Activated CD8-positive, alpha-beta memory T cell treated with anti-CD3 and anti-CD28 coated beads, Interleukin-2, amount 10 ng/mL, durations not matched to agents 7 days and 5 days (primary cell): ENCODE measurements at places on chromosomes 3 and 15. TPM values are rescaled to one million over a fixed set of nuclear protein-coding genes. Genes with fewer than 3 reads are reported as not detected.
A peak's percentile ranks its signal among the peaks of the same experiment; 100 is the strongest.

ST8SIA2 gene
- total RNA-seq, result not detected

CCNB2 gene
- 95.3 TPM for total RNA-seq

DNA sequence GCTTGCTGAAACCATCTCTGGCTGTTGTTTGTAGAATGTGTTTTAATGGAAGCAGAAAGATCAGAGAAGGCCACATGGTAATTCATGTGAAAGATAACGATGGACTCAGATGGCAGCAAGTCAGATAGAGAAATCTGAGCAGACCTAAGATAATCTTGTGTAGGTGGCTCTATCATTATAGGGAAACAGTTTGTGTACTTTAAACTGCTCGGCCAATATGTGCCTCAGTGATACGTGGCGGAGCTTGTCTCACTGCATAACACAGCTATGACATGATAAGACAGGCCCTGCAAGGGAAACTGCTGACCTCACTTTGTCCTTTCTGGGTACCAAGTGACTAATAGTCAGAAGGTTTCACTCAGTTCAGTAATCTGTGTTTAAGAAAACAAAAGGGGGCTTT, 51.0 kb downstream of the MME start:
- no peak overlapping the region for H3K27ac ChIP-seq
- H3K36me3 ChIP-seq, result no peaks in the 10 kb centered on the region
- no peak overlapping the region for H3K4me3 ChIP-seq
- H3K4me1 ChIP-seq, result no peaks in the 10 kb centered on the region
- no peak for DNase-seq

DNA sequence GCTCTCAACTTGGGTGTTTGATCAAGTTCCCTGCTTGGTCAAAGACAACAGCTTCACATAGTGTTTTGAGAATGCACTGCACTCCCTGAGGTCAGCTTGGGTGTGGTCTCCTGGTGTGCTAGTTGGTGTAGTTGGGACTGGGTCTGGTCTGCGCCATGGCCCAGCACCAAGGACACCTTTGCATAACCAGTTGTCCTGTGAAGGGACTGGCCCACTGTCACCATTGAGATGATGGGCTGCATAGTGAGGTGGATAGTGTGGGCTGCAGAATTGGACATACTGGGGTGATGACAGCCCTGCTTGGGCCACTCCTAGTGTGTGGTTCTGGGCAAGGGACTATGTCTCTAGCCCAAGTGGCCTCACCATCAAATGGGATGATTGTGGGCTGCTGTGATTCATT, 9.5 kb downstream of the RPSA start:
- peak overlapping the region; percentile 42 for H3K27ac ChIP-seq
- DNase-seq, result no peak
- H3K4me1 ChIP-seq, result peaks cover 10% of the 10 kb centered on the region
- no peak overlapping the region for H3K4me3 ChIP-seq
- peaks cover 31% of the 10 kb centered on the region for H3K36me3 ChIP-seq

H1-8 gene
- not detected for total RNA-seq

DNA sequence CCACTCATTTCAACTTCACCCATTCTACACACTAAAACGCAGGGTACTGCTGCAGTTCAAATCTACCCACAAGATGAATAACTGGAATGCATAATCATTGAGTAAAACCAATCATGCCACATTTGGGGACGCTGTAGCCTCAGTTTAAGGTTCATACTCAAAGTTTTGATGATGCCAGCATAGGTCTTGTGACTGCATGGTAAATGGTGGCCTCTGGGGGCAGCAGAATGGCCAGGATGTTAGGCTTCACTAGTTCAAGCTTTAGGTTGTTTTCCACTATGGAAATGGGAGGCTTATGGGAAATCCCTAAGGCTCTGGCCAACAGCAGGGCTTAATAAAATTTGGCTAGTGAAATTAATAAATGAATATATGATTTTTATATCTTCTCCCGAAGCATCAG, 104.3 kb upstream of the TSC22D2 start:
- no peak overlapping the region for H3K4me3 ChIP-seq
- H3K27ac ChIP-seq, result no peak overlapping the region
- no peaks in the 10 kb centered on the region for H3K4me1 ChIP-seq
- H3K36me3 ChIP-seq, result no peaks in the 10 kb centered on the region

GRCh38 chr15:69743091-69743490, 290.5 kb downstream of the RPLP1 start:
- H3K27ac ChIP-seq, result no peak overlapping the region
- H3K27me3 ChIP-seq, result peaks cover 34% of the 10 kb centered on the region
- H3K36me3 ChIP-seq, result peaks cover 5% of the 10 kb centered on the region
- H3K4me1 ChIP-seq, result peaks cover 24% of the 10 kb centered on the region
- no peak for DNase-seq

DNA sequence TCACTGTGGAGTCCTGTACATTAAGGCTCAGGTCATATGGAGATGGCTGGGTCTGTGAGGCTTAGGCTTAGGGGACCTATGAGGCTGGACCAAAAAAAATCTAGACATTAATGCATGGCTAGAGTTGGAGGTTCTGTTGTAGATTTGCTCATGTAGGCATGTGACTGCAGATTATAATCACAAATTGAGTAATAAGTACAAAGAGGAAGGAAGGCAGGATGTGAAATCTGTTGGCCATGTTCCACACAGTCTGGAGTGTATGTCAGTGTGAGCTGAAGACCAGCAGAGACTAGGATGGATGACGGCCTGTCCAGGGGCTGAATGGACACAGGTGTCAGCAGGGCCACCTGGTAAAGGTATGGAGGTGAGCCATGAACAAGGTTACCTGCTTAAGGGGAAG, at the start of gene ST3GAL6:
Gene ST3GAL6, plus strand, starts transcription at position 265 of the 400 bp plus-strand sequence. CDS start 5,101 bp downstream, outside the sequence.
- no peak within 1 kb of the TSS for H3K27ac ChIP-seq
- no peaks in the 10 kb centered on the region for H3K36me3 ChIP-seq
- no peak for DNase-seq
- peaks cover 34% of the 10 kb centered on the region for H3K27me3 ChIP-seq
- peaks cover 4% of the 10 kb centered on the region for H3K4me1 ChIP-seq

GRCh38 chr3:173887888-173888287, 490.3 kb downstream of the NLGN1 start:
- H3K27ac ChIP-seq, result no peak overlapping the region
- no peak overlapping the region for H3K4me3 ChIP-seq
- no peaks in the 10 kb centered on the region for H3K4me1 ChIP-seq

DNA sequence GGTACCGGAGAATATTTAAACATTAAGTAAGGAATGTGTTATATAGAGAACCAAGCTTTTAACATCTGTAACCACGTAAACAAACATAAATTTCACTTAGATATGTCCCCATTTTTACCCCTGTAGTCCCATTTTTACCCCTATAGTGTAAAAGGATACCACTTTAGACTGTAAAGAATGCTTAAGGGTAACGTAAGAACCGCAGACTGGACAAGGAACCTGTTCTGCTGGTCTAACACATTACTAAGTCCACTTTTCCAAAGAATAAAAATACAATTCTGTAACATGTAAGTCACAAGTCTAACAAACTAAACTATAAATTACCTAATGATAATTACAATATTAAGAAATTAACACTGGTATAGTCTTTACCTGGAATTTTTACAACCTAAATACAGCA, 2.9 kb downstream of the SLC12A6 start:
- DNase-seq, result no peak
- no peaks in the 10 kb centered on the region for H3K27me3 ChIP-seq
- H3K4me3 ChIP-seq, result peak overlapping the region; percentile 93
- H3K27ac ChIP-seq, result peak overlapping the region; percentile 93
- H3K4me1 ChIP-seq, result peaks cover 73% of the 10 kb centered on the region
- peaks cover 10% of the 10 kb centered on the region for H3K36me3 ChIP-seq

DNA sequence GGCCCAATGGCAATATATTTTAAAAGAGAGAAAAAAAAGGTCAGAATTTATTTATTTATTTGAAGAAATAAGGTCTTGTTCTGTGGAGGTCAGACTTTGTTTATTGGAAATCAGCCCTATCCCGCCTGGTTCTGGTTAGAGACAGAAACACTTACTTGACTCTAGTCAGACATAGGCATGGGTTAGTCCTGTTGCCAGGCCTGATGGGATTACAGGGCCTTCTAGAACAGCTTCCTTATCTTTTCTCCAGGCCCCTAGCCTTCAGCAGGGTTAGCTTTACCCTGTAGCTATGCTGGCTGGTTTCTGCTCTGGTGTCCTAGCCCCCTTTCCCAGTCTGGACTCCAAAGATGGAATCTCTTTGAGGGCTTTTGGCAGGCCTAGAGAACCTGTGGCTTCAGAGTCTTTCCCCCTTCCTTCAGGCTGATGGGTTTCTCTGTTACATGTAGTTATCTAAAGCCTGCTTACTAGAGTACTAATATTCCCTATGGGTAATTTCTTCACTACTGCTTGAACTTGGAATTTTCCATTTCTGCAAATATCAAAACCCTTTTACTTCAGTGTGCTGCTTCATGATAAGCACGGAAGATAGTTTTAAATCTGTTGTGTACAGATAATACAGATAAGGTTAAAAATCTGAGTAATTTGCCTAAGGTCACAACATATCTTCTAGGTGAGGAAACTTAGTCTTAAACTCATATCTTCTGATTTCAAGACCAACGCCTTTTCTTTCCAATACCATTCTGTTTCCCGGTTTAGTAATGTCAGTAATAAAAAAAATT, 10.6 kb downstream of the IREB2 start:
- H3K4me3 ChIP-seq, result no peak overlapping the region
- H3K4me1 ChIP-seq, result peaks cover 34% of the 10 kb centered on the region
- no peak overlapping the region for H3K27ac ChIP-seq

DNA sequence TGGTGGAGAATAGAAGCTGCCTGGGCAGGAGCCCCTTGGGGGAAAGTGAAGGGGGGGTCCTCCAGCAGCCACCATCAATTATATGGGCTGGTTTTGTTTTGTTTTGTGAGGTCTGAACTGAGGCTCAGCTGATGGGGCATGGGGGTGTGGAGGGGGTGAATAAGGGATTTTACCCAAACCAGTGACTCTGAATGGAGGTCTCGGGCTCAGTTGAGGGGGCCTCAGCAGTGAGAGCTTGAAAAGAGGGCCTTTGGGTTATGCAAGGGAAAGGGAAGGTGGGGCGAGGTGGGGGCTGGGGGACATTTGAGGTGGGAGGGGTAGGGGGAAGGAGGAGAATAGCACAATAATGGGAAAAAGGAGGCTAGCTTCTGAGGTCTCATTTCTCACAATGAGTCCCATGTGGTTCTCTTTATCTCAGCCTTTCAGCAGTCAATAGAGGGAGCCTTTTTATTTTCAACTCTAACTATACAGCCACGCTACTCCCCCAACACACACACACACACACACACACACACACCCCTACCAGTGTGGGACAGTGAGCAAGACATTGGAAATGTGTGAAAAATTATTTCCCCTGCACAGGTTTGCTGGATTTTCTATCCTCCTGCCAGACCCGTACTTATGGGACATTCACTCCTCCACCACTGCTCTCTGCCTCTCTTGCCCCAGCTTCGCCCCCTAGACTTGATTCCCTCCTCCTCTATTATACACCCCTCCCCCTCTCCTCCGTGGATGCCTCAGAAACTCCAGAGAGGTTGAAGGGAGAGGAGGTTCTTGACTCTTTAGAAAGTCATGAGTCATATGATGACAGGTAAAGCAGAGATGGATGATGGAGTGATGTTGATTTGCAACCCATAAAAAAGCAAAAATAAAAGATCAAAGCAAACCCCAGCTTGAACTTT, 96.0 kb downstream of the GTPBP8 start:
- no peaks in the 10 kb centered on the region for H3K36me3 ChIP-seq
- H3K4me3 ChIP-seq, result no peak overlapping the region
- peaks cover 2% of the 10 kb centered on the region for H3K4me1 ChIP-seq
- no peaks in the 10 kb centered on the region for H3K27me3 ChIP-seq

GRCh38 chr3:193078996-193079753, 161.5 kb upstream of the MB21D2 start:
- no peak for DNase-seq
- no peak overlapping the region for H3K27ac ChIP-seq
- no peaks in the 10 kb centered on the region for H3K36me3 ChIP-seq
- no peak overlapping the region for H3K4me3 ChIP-seq
- H3K27me3 ChIP-seq, result no peaks in the 10 kb centered on the region

DNA sequence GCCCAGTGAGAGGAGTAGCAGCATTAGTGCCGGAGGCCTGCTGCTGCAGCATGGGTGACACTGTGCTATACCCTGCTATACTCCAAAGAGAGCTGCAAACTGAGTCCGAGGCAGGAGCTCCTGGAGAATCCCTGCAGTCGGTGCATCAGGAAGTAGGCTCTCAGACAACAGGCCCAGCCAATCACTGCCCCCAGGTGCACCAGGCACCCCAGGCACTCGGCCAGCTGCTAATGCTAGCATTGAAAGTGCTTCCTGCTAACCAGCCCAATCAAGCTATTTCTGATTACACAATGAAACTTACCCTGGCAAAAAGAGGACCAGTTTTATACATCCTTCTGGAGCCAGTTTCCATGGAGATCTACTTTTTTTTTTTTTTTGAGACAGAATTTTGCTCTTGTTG, 45.6 kb upstream of the IREB2 start:
- H3K4me3 ChIP-seq, result no peak overlapping the region
- no peak for DNase-seq
- no peaks in the 10 kb centered on the region for H3K36me3 ChIP-seq
- peaks cover 14% of the 10 kb centered on the region for H3K27me3 ChIP-seq
- H3K4me1 ChIP-seq, result no peaks in the 10 kb centered on the region
- no peak overlapping the region for H3K27ac ChIP-seq

DNA sequence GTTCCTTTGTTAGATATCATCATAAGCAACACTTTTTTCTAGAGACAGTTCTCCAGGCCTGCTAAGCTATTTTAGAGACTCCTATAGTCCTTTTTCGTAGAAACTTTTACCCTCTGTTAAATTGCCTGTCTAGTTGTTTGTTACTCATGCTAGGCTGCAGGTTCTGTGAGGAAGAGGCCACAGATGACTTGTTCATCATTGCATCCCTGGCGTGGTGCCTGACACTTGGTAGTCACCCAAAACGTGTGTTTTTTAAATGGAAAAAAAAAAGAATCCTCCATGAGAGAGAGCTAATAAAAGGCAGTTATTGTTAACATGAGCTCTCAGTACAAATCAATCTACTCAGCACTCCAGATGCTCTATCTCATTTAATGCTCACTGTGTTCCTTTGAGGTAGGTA, 35.1 kb downstream of the CCDC54 start:
- no peak overlapping the region for H3K27ac ChIP-seq
- no peak overlapping the region for H3K4me3 ChIP-seq
- DNase-seq, result no peak

DNA sequence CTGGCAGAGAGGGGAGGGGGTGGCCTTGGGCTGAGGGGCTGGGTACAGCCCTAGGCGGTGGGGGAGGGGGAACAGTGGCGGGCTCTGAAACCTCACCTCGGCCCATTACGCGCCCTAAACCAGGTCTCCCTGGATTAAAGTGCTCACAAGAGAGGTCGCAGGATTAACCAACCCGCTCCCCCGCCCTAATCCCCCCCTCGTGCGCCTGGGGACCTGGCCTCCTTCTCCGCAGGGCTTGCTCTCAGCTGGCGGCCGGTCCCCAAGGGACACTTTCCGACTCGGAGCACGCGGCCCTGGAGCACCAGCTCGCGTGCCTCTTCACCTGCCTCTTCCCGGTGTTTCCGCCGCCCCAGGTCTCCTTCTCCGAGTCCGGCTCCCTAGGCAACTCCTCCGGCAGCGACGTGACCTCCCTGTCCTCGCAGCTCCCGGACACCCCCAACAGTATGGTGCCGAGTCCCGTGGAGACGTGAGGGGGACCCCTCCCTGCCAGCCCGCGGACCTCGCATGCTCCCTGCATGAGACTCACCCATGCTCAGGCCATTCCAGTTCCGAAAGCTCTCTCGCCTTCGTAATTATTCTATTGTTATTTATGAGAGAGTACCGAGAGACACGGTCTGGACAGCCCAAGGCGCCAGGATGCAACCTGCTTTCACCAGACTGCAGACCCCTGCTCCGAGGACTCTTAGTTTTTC, 4.9 kb downstream of the ISL2 start:
- H3K27me3 ChIP-seq, result peaks cover 83% of the 10 kb centered on the region
- no peak overlapping the region for H3K27ac ChIP-seq
- no peak for DNase-seq
- peaks cover 23% of the 10 kb centered on the region for H3K36me3 ChIP-seq

GRCh38 chr15:94791510-94791909, 560.1 kb downstream of the MCTP2 start:
- no peak overlapping the region for H3K4me3 ChIP-seq
- DNase-seq, result no peak
- H3K4me1 ChIP-seq, result no peaks in the 10 kb centered on the region
- H3K27me3 ChIP-seq, result no peaks in the 10 kb centered on the region
- no peak overlapping the region for H3K27ac ChIP-seq
- H3K36me3 ChIP-seq, result no peaks in the 10 kb centered on the region

PLOD2 gene
- total RNA-seq, result 1.2 TPM
